Renal cortex interstitium (tissue), 15 donors: ENCODE measurements at places on chromosomes 3 and 15.

DNA sequence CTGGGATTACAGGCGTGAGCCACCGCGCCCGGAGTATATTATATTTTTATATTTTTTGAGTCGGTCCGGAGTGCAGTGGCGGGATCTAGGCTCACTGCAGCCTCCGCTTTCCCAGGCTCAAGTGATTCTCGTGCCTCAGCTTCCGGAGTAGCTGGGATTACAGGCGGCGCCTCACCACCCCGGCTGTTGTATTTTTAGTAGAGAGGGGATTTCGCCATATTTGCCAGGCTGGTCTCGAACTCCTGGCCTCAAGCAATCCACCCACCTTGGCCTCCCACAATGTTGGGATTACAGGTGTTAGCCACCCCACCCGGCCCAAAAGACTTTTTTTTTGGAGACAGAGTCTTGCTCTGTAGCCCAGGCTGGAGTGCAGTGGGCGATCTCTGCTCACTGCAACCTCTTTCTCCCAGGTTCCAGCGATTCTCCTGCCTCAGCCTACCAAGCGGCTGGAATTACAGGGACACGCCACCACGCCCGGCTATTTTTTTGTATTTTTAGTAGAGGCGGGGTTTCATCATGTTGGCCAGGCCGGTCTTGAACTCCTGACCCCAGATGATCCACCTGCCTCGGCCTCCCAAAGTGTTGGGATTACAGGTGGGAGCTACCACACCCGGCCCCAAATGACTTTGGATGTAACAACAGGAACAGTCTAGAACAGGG lies 1.0 kb downstream of the ZNF589 start:
- no peak for DNase-seq

GRCh38 chr3:177516158-177517011 lies 319.1 kb upstream of the TBL1XR1 start:
- DNase-seq, result peak; percentile 80

GRCh38 chr3:188170461-188171459 lies 16.8 kb downstream of the LPP start:
- no peak for DNase-seq

- no peak for DNase-seq
Measured at GRCh38 chr15:69712991-69713390, 260.4 kb downstream of the RPLP1 start.

- DNase-seq, result no peak
Measured at GRCh38 chr3:59335338-59335737, 285.5 kb upstream of the CFAP20DC start.

DNA sequence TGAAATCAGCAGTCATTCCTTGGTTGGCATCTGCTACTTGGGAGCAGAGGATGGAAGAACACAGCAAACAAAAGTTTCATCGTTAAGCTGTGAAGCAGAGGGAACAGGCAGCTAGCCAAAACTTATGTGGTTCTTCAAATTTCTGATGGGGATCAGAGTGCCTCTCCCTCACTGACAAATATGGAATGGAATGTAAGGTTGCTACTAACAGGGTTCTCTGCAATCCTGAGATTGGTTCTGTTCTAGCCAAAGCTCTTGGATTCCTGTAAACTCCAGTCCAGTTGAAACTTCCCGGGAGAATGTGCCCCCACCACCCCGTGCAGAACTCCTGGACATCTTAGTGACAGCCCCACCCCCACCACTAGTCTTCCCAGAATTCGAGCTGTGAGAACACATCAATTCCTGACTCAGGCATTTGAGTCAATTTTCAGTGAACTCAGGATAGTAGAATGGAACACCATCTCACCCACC lies 55.9 kb upstream of the PHLDB2 start:
- DNase-seq, result no peak

- no peak for DNase-seq
Measured at GRCh38 chr3:192851821-192852372, 65.8 kb downstream of the MB21D2 start.

- no peak for DNase-seq
Measured at GRCh38 chr3:194514626-194515025, 27.8 kb upstream of the ATP13A3 start.

- no peak for DNase-seq
Measured at GRCh38 chr3:12073106-12073505, 68.9 kb downstream of the SYN2 start.

GRCh38 chr3:71838406-71838805 lies 53.5 kb upstream of the PROK2 start:
- DNase-seq, result no peak

- DNase-seq, result no peak
Measured at GRCh38 chr3:39113291-39113690, 5.8 kb downstream of the TTC21A start.

- DNase-seq, result no peak
Measured at GRCh38 chr3:171915275-171915674, 72.1 kb downstream of the TMEM212 start.

GRCh38 chr3:195559723-195560409 lies 16.7 kb upstream of the PPP1R2 start:
- DNase-seq, result no peak

DNA sequence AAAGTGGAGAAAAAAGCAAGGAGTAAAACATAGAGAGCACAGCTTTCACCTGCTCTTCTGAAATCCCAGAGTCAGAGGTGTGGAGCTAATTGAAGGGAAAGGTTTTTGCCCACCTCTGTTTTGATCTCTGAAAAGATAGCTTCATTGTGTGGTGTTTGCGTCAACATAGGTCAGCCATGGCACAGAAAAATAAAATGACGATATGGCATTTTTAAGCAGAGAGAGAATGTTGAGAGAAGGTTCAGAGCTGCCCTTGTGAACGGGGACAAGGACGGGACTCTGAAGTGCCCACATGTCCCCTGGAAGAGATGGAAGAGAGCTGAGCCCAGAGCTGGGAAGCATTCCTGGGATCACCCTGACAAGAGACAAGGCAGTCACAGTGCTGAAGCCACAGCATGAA lies 249.4 kb upstream of the PLSCR5 start:
- DNase-seq, result no peak

GRCh38 chr3:20064387-20064786 lies 24.1 kb downstream of the KAT2B start:
- DNase-seq, result no peak

DNA sequence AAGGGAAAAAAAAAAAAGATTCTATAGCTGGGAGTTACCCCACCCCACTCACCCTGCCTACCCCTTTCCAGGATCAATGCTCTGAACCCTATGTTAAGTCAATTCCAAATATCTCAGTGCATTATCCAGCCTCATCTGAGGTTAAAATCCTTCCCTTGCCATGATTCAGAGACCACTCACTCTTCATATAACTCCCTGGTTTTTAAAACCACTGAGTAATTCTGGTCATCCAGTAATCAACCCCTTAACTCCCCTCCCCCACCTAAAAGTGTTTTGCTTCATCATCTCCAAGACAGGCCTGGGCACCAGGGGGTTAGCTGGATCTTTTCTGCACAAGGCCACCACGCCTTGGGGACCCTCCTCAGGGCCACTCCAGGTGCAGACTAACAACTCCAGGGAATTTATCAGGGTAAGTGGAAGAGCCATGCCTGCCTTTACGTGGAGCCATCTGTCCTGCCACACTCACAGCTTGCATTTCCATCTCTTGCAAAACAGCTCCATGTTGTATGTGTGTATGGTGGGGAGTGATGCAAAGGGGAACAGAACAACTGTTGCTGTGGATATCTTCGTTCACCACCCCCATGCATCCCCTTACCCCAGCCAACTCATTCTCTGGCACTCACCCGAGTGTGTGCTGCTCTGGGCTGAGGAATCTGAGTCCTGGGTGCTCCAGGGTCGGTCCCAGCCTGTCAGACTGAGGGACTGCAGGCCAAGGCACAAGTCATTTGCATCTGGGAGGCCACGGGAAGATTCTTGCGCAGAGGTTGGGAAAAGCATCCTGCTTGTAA lies 30.7 kb upstream of the RPS17 start:
- DNase-seq, result no peak

DNA sequence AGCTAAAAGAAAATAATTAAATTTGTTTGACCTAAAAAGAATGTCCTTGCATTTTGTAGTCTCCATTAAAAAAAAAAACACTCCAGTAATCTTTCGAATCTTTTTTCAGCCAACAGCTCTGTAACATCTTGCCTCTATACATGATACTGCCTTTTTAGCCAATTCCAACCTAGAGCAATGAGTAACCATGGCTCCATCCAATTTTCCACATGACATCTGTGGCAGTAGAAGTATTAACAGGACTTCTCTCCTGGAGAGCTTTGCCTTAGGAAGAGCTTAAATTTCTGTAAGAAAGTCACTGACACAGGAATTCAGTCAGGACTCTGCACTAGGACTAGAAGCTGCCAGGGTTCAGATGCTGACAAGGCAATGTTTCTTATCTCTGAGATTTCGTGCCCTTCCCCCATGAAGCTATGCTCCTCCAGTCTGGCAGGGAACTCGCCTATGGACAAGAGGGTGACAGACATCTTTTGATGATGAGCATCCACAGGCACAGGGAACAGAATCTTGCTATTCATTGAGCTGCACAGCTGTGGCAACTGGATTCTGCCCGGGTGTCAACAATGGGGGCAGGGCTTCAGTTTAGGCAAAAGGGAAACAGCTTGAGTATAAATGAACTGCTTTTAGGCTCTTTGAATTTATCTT lies 81.8 kb downstream of the ALCAM start:
- no peak for DNase-seq

- DNase-seq, result no peak
Measured at GRCh38 chr15:43517354-43518196, at the start of gene MAP1A. Gene MAP1A, plus strand, starts transcription at chr15:43517608. Its CDS starts 3,866 bp downstream, at chr15:43521474.

- no peak for DNase-seq
Measured at GRCh38 chr15:89003865-89004725, 84.2 kb upstream of the ABHD2 start.

GRCh38 chr3:14430053-14430452 lies 27.6 kb downstream of the SLC6A6 start:
- no peak for DNase-seq

DNA sequence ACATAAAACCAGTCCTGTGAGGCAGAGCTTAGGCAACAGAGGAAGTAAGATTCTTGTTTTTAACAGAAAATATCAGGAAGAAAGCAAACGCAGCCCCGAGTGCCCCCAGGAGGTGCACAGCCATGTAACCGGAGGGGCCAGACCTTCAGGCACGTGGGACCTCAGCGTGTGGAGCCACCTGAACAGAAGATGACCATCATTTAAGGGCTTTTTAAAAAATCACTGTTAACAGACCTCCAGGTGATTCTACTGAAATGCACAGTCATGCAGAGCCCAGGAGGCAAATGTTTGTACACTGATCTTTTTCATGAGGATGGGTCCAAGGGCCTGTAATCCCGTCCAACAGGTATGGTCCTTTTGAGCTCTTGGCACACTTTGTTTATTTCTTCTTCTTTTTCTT lies 38.8 kb downstream of the SPG21 start:
- no peak for DNase-seq

- DNase-seq, result no peak
Measured at GRCh38 chr15:51401872-51402517, 60.5 kb downstream of the GLDN start.

GRCh38 chr3:188353426-188353825 lies 199.5 kb downstream of the LPP start:
- no peak for DNase-seq
